ENCODE measurements at places on chromosomes 1 and 21.

DNA sequence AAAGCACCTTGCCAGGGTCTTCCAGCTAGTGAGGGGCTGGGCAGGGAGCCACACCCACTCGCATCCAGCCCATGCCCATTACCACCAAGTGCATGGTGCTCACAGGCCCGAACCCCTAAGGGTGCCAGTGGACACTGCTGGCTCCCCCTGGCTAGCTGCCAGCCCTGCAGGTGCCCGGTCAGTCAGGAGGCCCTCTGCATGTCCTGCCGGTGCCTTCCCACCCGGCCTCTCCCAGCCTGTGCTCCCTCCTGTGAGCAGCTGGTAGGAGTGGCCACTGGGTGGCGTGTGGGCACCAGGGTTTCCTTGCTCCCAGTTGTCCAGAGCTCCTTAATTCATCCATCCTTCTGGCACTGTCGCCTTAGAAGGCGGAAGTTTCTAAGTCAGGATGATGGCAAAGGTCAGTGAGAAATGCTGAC, 33.4 kb downstream of the QSOX1 start:
- DNase-seq: no peak

DNA sequence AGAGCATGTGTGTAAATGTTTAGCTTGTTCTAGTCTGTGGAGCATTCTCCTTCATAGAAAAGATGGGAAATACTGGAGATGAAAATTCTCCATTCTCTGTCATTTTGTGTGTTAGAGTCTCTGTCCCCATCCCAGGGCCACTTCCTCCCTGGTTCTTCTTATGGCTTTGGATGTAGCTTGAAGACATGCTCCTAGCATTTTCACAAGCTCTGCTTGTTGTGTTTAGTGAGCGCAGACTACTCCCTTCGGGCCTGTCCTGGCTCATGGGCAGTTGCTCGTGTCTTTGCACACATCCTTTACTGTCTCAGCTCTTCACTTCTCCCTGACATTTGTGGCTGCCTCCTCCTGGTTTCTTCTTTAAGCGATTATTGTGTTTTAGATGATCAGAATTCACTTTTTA, 30.4 kb downstream of the MAPKAPK2 start:
- DNase-seq: no peak

DNA sequence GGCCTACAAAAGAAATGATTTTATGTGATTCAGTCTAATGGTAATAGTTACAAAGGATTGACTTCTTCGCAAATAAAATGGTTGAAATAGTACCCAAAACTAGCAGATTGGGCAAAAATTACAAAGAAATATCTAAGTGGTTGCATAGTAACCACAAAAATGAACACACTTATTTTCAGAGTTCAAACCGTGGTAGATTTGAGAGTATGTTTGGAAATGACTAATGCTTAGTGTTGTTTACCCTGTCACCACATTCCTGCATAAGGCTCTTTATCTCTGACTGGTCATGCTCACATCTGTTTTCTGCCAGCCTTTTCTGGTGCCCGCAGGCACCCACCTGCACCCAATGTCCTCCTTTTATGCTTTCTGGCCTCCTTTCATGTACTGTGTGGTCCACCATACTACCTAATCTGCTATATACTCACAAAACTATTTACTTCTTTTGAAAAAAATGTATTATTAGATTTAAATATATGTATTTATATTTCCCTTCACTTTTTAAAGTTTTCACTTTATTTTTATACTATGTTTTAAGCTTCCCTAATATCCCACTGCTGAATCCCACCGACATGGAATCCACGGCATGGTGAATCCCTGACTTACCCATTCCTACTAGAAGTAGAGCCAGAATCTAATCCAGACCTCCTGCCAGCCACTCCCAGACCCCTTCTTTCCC, 30.3 kb downstream of the PTPRC start:
- DNase-seq: no peak

DNA sequence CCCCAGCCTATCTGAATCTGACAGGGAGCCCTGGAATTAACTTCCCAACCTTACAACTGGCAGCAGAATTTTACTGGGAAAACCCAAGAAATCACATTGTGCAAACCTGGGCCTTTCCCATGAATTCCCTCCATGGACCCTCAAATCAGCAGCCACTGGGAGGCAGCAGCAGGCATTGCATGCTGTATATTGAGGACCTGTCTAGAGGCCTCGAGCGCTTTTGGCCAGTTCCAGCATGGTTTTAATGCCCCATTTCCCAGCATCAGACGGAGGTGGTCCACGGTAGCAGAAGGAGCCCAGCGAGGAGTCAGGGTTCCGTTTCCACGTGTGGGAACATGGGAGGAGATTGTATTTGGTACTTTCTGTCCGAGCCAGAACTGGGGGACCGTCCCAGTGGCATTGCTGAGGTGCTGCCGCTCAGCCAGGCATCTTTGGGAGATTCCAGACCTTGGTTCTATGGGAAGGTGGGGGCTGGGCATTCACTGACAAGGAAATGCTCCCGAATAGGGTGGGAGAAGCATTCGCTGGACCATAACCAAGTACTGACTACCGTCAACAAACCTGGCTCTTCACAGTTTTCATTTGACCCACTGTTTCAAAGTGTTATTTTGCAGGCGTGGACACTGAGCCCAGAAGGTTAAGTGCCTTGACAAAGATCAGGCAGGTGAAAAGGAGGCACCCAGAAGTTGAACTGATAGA, 15.9 kb downstream of the BMP8A start:
- DNase-seq: no peak

DNA sequence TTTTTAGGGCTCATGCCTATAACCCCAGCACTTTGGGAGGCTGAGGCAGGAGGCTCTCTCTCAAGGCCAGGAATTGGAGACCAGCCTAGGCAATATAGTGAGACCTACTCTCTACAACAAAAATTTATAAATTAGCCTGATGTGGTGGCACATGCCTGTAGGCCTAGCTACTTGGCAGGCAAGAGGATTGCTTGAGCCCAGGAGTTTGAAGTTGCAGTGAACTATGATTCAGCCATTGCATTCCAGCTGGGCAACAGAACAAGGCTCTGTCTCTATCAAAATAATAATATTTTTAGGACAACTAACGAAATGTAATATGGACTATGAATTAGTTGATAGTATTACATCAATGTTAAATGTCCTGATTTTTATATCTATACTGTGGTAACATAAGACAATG, 68.8 kb upstream of the ARID1A start:
- DNase-seq: no peak

- no peak for DNase-seq
Observed at GRCh38 chr1:29664711-29665110, 428.4 kb downstream of the PTPRU start.
